ENCODE measurements at places on chromosomes 6 and 20.

DNA sequence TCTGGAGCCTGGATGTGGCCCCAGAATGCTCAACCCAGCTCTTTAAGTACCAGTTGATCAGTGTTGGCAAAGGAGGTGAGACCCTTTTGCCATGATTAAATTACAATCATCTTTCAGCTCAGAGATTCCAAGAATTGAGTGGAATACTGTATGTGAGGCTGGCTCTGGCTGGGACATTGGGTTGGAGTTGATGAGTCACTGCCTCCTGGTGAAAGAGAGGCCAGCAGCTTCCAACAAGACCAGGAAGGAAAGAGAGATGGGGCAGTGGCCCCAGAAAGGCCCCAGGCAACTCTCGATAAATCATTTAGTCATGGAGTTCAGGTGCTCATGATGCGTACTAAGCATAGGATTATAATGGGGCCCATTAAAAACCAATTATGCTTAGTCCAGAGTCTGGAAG lies 2.1 kb downstream of the TGM6 start:
- no peak for DNase-seq
- no peaks in the 10 kb centered on the region for H3K27me3 ChIP-seq
- H3K4me1 ChIP-seq: no peaks in the 10 kb centered on the region
- H3K36me3 ChIP-seq: no peaks in the 10 kb centered on the region
- no peak overlapping the region for H3K4me3 ChIP-seq
- H3K27ac ChIP-seq: no peak overlapping the region

- H3K36me3 ChIP-seq: no peaks in the 10 kb centered on the region
- H3K4me1 ChIP-seq: peaks cover 15% of the 10 kb centered on the region
- no peak overlapping the region for H3K4me3 ChIP-seq
Measured at GRCh38 chr6:16336056-16336818, 97.8 kb downstream of the GMPR start.

DNA sequence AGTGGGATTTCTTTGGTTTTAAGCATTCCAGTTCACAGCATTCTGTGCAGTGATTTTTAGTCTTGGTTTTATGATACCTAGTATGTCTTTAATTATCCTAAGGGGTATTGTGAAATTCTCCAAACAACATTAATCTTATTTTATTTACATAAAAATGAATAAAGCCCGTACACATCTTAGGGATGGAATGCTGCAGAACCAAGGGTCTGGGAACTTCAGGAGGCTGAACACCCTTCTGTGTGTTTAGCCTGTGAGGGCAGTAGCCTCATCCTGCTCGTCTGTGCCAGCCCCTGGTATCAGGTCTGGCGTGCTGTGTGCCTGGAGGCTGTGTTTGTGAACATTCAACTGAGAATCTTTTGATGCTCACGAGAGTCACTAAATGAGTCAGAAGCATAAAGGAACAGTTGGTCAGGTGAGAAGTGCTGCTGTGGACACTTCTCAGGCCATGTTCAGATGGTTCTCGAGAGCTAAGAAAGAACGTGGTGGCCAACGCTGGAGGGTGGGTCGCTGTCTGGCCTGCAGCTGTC lies 25.2 kb upstream of the C20orf204 start:
- H3K4me3 ChIP-seq: no peak overlapping the region
- DNase-seq: no peak
- peaks cover 85% of the 10 kb centered on the region for H3K36me3 ChIP-seq
- no peaks in the 10 kb centered on the region for H3K27me3 ChIP-seq

GRCh38 chr6:1297746-1298145 lies 14.2 kb upstream of the FOXQ1 start:
- H3K27ac ChIP-seq: no peak overlapping the region
- H3K4me3 ChIP-seq: no peak overlapping the region
- no peaks in the 10 kb centered on the region for H3K36me3 ChIP-seq
- no peaks in the 10 kb centered on the region for H3K27me3 ChIP-seq
- H3K4me1 ChIP-seq: no peaks in the 10 kb centered on the region

DNA sequence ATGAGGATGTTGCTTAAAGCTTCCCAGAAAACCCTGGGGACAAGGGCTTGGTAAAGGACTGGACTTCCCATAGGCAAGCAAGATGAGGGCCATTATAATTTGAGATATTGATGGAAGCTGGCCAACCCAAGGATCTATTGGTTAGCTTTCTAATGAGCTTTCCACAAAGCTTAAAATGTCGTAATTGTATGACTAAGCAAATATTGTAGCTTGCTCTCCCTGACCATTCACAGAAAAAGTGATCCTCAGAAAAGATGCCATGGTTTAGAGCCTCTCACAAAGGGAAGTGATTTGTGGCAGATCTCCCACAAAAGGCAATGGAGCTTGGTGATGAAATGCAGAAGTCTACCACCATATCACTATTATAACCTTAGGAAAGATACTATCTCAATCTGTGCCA lies 13.6 kb downstream of the IL17F start:
- no peaks in the 10 kb centered on the region for H3K36me3 ChIP-seq
- H3K27ac ChIP-seq: no peak overlapping the region
- no peaks in the 10 kb centered on the region for H3K4me1 ChIP-seq
- no peak overlapping the region for H3K4me3 ChIP-seq
- DNase-seq: no peak
- H3K27me3 ChIP-seq: no peaks in the 10 kb centered on the region

- DNase-seq: peak; percentile 53
- H3K4me1 ChIP-seq: peaks cover 6% of the 10 kb centered on the region
- H3K36me3 ChIP-seq: peaks cover 33% of the 10 kb centered on the region
- H3K27me3 ChIP-seq: no peaks in the 10 kb centered on the region
- peak overlapping the region; percentile 85 for H3K4me3 ChIP-seq
- no peak overlapping the region for H3K27ac ChIP-seq
Measured at GRCh38 chr20:61253264-61253639, 1.2 kb downstream of the CDH4 start.

DNA sequence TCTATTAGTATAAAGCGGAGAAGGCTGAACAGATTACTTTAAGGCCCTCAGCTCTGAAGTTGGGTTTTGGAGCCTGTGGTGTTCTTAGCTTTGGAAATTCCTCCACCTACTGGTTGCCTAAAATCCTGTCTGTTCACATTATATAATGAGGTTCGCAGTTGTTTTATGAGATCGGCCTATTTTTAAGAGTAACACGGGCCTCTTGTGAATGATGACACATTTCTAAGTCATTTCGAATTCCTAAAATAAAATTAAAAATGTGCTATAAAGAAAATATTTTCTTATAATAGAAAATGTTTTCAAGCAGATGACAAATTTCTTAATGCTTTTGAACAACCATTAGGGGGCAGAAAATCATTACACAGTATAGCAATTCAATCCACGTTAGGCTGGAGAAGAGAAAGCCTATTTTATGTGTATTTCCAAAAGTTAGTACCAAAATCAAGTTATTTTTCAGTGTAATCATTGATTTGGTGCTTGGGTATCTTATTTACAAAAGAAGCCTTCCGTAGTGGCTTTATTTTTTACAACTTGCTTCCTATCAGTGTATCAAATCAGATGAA lies 15.8 kb upstream of the FAM8A1 start:
- no peaks in the 10 kb centered on the region for H3K27me3 ChIP-seq
- H3K36me3 ChIP-seq: no peaks in the 10 kb centered on the region
- H3K27ac ChIP-seq: no peak overlapping the region
- H3K4me1 ChIP-seq: no peaks in the 10 kb centered on the region

DNA sequence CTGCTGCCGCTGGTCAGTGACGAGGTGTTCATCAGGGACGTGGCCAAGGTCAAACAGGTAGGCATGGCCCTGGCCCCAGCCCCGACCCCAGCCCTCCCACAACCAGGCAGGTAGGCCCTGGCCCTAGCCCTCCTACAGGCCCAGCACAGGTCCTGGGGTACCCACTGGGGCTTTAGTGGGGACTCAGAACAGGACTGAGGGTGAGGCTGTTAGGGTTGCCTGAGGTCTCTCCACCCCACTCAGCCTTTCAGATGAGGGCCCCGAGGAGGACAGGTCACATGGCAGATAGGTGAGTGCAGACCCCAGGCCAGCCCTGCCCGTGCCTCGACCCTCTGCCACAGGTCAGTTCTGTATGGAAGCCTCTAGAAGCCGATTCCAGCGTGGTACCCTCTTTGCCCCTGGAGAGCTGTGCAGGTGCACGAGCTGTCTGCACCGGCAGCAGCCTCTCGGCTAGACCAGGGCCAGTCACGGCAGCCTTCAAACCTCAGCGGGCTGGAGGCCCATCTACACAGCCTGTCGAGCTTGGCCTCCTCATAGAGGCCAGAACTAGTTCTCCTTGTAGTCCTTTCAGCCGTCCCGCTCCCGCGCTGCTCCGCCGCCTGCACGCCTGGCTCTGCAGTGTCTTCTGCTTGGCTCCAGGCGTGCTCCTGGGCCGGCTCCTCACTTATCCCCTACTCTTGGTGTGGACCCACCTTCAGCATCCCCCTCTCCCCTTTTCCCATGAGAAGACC lies 35.5 kb downstream of the PYGB start:
- no peaks in the 10 kb centered on the region for H3K27me3 ChIP-seq
- H3K36me3 ChIP-seq: peaks cover 63% of the 10 kb centered on the region
- no peaks in the 10 kb centered on the region for H3K4me1 ChIP-seq
- no peak overlapping the region for H3K27ac ChIP-seq
- no peak overlapping the region for H3K4me3 ChIP-seq
- DNase-seq: no peak

DNA sequence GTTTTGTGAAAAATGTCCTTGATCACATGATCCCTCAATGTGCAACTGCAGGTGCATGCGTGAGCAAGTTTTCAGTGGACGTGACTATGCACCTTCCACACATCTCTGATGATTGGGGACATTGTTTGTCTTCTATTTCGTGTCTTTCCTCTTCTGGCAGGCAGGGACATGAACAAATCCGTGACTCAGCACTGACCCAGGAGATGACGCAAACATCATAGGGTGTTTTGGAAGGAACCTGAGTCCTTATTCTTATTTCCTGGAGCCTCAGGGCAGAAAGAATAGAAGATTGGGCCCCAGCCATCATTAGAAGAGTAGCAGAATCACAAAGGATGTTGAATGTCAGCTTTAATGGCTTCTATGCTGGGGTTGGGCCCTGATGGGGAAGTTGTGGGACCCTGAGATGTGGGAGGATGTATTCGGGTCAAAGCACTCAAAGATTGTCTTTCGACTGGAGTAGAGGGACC lies 11.9 kb upstream of the SIRPD start:
- H3K27ac ChIP-seq: no peak overlapping the region
- H3K36me3 ChIP-seq: no peaks in the 10 kb centered on the region
- no peaks in the 10 kb centered on the region for H3K4me1 ChIP-seq
- H3K27me3 ChIP-seq: no peaks in the 10 kb centered on the region
- H3K4me3 ChIP-seq: no peak overlapping the region
- no peak for DNase-seq

- H3K36me3 ChIP-seq: peaks cover 28% of the 10 kb centered on the region
- H3K27me3 ChIP-seq: no peaks in the 10 kb centered on the region
- H3K4me3 ChIP-seq: peak within 1 kb of the TSS; percentile 90
Measured at GRCh38 chr6:43629104-43629504, at the start of gene GTPBP2. Gene GTPBP2 (minus strand): TSS chr6:43629264. CDS start chr6:43629162, 102 bp downstream.

GRCh38 chr6:111541682-111542065 lies 58.7 kb upstream of the REV3L start:
- no peak overlapping the region for H3K27ac ChIP-seq
- no peak overlapping the region for H3K4me3 ChIP-seq
- no peaks in the 10 kb centered on the region for H3K27me3 ChIP-seq
- no peaks in the 10 kb centered on the region for H3K36me3 ChIP-seq
- peaks cover 10% of the 10 kb centered on the region for H3K4me1 ChIP-seq
- DNase-seq: no peak

DNA sequence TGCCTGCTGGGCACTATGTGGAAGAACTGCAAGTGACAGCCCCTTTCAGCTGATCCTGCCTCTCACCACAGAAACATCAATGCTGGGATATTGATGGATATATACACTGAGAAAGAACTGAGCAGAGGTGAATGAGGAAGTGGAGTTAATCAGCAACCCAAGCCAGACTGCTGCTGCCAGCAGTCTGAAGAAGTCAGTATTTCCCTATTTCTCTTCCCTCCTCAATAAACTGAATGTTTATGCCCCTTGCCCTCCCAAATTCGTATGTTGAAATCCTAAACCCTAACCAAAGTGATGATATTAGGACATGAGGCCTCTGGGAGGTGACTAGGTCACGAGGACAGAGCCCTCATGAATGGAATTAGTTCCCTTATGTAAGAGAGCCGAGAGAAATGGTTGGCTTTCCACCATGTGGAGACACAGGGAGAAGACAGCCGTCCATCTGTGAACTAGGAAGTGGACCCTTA lies 76.3 kb downstream of the CDK19 start:
- no peak for DNase-seq
- H3K27ac ChIP-seq: no peak overlapping the region
- H3K36me3 ChIP-seq: peaks cover 2% of the 10 kb centered on the region

- H3K36me3 ChIP-seq: no peaks in the 10 kb centered on the region
- no peak for DNase-seq
- no peaks in the 10 kb centered on the region for H3K27me3 ChIP-seq
- no peak overlapping the region for H3K4me3 ChIP-seq
- peaks cover 23% of the 10 kb centered on the region for H3K4me1 ChIP-seq
- no peak overlapping the region for H3K27ac ChIP-seq
Measured at GRCh38 chr6:89975991-89976693, 81.9 kb downstream of the GJA10 start.

DNA sequence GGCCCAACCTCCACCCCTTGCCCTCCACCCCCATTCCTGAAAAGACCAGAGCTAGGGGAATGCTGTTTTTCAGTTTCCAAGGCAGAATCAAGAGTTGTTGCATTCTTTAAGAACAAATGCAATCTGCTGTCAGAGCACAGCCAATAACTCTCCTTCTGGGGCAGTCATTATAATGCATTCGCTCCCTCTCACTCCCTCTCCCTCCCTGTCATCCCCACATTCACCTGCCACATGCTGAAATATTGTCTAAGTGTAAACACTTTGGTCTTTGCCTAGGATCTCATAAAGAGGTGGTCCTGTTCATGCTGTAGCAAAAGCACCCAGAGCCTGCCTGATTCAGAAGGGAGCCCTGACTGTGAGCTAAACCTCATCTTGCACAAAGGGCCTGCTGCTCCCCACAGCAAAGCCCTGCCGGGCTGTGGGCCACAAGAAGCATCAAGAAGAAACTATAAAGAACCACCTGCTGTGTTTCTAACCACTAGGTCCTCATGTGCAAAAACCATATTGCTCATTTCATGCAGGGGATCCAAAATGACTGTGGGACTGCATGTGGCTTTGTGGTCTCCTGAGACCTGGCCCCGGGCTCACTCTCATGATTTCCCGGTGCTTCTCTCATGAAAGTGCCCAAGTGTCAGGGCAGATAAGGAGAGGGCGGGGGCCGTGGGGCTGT lies 85.6 kb downstream of the GPR6 start:
- no peaks in the 10 kb centered on the region for H3K36me3 ChIP-seq
- peaks cover 17% of the 10 kb centered on the region for H3K27me3 ChIP-seq
- H3K27ac ChIP-seq: no peak overlapping the region
- H3K4me3 ChIP-seq: no peak overlapping the region
- no peak for DNase-seq

DNA sequence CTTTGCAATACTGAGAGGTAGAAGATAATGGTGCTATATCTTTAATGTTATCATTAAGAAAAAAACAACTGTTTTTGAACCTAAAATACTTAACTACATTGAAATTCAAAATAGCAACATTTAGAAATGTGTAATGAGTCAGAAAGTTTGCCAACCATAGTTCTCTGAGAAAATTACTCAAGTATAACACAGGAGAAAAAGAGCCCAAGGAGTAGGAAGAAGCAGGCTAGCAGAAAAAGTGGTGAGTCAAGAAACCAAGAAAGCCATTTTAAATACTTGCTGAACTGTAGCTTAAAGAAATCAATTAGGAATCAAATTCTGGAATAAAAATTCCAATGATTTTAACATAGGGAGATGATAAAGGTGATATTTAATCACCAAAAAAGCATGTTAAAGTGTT lies 181.0 kb upstream of the RSPO3 start:
- no peak overlapping the region for H3K27ac ChIP-seq
- H3K4me1 ChIP-seq: no peaks in the 10 kb centered on the region
- H3K4me3 ChIP-seq: no peak overlapping the region
- no peaks in the 10 kb centered on the region for H3K36me3 ChIP-seq

GRCh38 chr6:447381-448165 lies 56.0 kb downstream of the IRF4 start:
- H3K4me1 ChIP-seq: peaks cover 3% of the 10 kb centered on the region
- H3K27me3 ChIP-seq: no peaks in the 10 kb centered on the region
- H3K4me3 ChIP-seq: no peak overlapping the region
- DNase-seq: no peak
- no peak overlapping the region for H3K27ac ChIP-seq
- no peaks in the 10 kb centered on the region for H3K36me3 ChIP-seq

Data from neuronal stem cell (in vitro differentiated cells).